Pulmonary artery endothelial cell (primary cell): ENCODE measurements at places on chromosomes 11 and 22. TPM values are rescaled to one million over a fixed set of nuclear protein-coding genes. Genes with fewer than 3 reads are reported as not detected.

- no peak for DNase-seq
These were observed 1.5 kb upstream of the PLEKHA7 start for GRCh38 chr11:17015627-17016126.

The IGLL1 gene
- not detected in 2 replicates for total RNA-seq

The TMEM135 gene
- total RNA-seq, result 15.8 and 21.1 TPM in 2 replicates

- DNase-seq, result no peak
These were observed 11.2 kb downstream of the SPATA19 start for GRCh38 chr11:133833898-133834681.

The AKIP1 gene
- total RNA-seq, result 20.4 and 23.5 TPM in 2 replicates

GRCh38 chr22:32206774-32207758 lies 2.2 kb upstream of the RFPL2 start:
- DNase-seq, result no peak

DNA sequence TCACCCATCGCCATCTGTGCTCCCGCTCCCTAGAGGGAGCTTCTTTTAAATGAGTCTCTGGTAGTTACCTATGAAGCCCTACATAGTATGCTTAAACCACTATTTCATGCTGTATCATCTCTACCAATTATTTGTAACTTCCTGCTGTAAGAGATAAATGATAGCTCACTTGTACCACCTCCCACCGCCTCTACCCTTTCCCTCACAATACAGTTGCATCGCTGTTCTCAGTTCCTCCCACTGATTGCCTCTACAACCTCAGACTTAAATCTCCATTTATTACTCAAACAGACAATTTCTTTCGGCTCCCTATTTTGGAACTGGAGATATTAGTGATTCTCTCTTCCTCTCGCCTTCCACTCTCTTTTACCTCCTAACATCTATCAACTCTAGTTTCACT lies 222.9 kb upstream of the ZC3H12C start:
- no peak for DNase-seq

GRCh38 chr11:81870066-81870412 lies 863.6 kb downstream of the FAM181B start:
- no peak for DNase-seq

DNA sequence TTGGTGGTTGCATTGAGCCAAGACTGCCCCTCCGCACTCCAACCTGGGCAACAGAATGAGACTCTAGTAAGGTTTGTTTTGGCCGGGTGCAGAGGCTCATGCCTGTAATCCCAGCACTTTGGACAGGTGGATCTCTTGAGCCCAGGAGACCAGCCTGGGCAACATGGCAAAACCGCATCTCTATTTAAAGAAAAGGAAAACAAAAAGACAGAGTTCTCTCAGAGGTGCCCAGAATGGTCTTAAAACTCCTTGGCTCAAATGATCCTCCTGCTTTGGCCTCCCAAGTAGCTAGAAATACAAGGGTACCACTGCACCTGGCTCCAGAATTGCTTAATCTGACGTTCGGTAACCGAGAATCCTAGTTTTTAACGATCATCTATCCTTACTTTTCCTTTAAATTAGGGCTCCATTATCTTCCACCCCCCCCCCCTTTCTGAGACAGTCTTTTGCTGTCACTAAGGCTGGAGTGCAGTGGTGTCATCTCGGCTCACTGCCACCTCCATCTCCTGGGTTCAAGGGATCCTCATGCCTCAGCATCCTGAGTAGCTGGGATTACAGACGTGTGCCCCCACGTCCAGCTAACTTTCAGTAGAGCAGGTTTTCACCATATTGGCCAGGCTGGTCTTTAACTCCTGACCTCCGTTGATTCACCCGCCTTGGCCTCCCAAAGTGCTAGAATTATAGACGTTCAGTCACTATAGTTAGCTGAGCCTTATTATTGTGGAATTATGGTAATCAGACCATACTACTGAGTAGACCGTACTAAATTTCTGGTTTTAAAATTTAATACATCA lies 1.7 kb downstream of the RPS25 start:
- DNase-seq, result no peak

- DNase-seq, result no peak
These were observed 12.3 kb downstream of the CBX6 start for GRCh38 chr22:38859581-38860282.

DNA sequence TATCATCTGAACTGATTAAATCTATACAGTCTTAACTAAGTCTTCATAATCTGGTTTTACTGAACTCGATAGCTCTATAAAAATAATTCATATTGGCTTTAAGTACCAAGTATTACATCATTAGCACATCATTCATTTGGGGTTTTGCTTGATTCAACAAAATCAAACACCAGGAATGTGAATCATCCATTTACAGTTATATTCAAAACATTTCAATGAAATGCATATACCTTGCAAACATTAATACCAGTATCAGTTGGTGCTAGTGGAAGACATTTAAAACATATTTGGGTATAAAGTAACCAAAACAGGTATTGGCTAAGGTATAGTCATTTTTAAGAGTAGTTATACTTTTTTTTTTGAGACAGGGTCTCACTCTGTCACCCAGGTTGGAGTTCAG lies 12.2 kb upstream of the CCDC89 start:
- no peak for DNase-seq

The CARD10 gene
- total RNA-seq, result 26.9 and 39.7 TPM in 2 replicates

DNA sequence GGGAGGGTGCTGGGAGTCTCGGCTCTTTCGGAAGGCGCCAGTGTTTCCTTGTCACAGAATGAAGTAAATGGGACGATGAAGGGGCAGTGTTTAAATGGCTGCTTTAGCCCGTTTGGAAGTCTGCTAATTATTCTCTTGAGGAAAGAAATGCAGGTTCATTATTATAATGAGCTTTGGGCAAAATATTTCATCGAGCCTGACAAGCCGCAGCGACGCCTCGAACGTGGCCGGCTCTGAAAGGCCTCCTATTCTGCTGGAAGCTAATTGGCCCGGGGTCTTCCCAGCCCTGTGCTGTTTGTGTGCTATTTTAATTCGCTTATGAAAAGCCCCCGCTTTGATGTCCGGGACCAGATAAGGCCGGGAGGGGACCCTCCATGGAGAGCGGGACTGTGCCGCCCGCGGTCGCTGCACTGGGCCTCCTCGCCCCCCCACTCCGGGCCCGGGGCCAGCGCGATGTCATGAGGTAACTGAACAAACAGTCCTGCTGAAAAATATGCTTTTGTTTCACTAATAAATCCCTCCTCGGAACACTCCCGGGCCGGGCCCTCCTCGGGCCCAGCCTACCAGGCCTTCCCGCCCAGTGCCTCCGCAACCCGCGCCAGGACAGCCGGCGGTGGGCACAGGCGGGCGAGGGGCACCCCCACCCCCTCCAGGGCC lies 78.4 kb downstream of the CDKN1C start:
- DNase-seq, result no peak

- DNase-seq, result no peak
These were observed 1.9 kb downstream of the SLC25A45 start for GRCh38 chr11:65380460-65381119.

DNA sequence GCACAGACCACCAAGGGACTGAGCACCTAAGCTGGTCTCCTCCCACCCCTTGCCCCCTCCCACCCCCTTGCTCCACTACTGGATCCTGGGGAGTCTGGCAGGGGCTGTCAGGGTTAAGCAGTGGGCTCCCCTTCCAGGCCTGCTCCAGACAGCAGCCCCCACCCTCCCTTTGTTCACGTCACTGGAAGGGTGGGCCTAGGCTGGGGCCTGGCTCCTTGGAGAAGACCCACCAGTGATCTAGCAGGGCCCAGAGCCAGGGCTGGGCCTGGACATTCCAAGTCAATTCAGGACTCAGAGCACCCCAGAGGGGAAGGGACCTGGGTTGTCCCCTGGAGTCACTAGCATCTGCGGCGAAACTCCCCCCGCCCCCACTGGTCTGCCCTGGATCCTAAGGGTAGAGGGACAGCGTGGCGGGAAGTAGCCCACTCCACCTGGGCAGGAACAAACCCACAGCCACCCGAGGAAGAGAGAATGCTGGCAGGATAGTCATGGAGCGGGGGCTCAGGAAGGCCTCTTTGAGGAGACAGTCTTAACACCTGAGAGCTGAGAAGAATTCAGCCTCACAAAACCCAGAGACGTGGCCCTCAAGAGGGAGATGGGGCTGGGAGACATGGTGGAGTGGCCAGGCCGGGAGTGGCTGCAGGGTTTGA lies 45.8 kb downstream of the IGLL1 start:
- DNase-seq, result no peak

The OR5B2 gene
- not detected in 2 replicates for total RNA-seq

DNA sequence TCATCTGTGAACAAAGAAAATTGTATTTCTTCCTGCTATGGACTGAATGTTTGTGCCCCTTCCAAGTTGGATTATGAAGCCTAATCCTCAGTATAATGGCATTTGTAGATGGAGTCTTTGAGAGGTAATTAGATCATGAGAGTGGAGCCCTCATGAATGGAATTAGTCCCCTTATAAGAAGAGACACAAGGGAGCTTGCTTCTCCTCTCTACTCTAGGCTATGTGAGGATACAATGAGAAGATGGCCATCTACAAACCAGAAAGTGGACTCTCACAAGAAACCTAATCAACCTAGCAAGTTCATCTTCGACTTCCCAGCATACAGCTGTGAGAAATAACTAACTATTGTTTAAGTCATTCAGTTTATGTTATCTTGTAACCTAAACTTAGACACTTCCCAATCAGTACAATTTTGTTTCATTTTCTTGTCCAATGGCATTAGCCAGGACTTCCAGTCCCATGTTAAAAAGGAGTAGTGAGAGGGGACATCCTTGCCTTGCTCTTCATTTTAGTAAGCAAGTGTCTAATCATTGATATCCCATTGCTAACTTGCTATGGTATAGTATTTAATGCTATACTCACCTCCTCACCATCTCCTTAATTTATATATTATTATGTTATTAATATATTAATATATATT lies 45.7 kb downstream of the PDGFD start:
- DNase-seq, result no peak

The BACE1-AS gene
- total RNA-seq, result 1.8 and 2.0 TPM in 2 replicates

GRCh38 chr22:28017859-28018258 lies 98.8 kb upstream of the PITPNB start:
- DNase-seq, result no peak

- DNase-seq, result no peak
These were observed 86.5 kb downstream of the TRPC6 start for GRCh38 chr11:101497291-101497690.

The PDGFB gene
- 53.3 and 69.0 TPM in 2 replicates for total RNA-seq

GRCh38 chr11:102462610-102463009 lies 10.0 kb upstream of the TMEM123 start:
- no peak for DNase-seq
